ENCODE measurements at places on chromosomes 5 and 9.

- DNase-seq: no peak
Measured at GRCh38 chr5:6403416-6403815, 25.1 kb upstream of the MED10 start.

GRCh38 chr9:117000834-117001233, 313.7 kb downstream of the TRIM32 start:
- no peak for DNase-seq

DNA sequence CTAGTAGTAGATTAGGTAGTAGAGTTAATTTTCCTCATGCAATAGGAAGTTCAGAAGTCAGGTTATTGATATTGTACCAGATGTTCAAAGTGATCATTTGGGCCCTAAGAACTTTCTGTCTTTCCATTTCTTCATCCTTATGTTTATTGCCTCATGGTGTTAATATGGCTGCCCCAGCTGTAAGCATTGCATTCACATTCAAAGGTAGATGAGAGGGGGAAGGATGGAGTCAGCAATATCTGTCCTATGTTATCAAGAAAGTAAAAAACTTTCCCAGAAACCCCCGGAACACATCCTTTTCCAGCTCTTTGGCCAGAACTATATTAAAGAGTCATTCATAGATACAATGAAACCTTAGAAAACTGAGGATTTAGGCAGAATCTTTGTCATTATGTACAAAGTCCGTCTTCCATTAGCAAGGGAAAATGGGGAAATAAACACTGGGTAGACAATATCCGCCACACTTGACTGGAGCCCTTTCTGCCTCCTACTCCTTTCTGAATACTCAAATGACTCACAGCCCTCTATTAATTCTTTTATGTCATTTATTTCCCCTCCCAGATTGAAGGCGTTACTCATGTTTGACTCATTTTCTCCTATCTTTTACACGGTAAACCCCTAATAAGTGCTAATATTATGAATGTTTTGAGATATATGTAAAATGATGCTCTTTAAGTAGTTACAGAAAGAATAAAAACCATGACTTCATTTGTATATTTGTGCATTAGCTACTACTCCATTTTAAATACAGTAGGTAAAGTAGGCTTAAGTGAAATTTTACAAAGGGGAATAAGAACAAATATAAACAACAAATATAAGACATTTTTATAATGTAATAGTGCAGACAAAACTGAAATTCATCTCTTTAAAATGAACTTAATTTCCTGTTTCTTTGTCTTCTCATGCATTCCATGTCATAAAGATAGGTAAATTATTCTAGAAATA, 127.6 kb downstream of the SLF1 start:
- DNase-seq: no peak

DNA sequence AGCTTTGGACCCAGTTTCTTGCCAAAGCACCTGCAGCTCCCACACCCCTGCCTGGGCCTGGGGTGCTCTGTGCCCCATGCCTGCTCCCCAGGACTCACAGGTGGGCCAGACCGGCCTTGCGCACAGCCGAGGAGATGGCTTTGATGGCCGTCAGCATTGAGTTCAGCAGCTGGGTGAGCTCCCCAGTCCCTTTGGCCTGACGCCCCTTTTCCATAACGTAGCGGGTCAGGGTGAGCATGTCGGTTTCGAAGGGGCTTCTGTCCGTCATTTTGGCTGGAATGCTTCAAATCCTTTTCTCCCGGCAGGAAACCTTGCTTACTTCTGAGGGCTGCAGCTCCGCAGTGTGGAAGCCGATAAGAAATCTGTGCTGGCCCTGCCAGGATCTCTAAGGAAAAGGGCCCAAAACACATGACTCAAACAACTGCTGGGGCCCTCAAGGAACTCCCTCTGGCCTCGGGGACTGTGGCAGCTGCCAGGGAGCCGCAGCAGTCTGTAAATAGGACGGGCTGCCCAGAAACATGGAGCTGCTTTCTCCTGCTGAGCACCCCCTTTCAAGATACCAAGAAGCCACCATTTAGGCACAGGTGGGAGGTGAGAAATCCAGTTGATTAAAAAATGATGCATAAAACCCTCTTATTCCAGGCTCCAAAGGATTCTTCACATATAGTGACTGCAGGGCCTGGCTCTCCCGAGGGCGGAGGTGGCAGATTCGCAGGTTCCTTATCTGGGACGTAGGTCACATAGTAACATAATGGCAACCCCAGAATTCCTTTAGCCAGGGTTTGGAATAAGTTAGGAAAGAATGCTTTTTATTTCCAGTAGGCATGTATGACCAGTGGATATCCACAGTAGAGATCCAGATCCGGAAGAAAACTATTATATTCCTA, at the start of gene FBP2:
Gene FBP2, minus strand, starts transcription at position 366 of the 887 bp plus-strand sequence. Its CDS starts 98 bp downstream, at position 268.
- no peak for DNase-seq

DNA sequence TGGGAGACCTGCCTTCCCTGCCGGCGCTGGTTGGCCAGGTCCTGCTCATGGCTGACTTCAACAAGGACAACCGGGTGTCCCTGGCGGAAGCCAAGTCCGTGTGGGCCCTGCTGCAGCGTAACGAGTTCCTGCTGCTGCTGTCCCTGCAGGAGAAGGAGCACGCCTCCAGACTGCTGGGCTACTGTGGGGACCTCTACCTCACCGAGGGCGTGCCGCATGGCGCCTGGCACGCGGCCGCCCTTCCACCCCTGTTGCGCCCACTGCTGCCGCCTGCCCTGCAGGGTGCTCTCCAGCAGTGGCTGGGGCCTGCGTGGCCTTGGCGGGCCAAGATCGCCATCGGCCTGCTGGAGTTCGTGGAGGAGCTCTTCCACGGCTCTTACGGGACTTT, 10.6 kb downstream of the DIPK1B start:
- DNase-seq: no peak

DNA sequence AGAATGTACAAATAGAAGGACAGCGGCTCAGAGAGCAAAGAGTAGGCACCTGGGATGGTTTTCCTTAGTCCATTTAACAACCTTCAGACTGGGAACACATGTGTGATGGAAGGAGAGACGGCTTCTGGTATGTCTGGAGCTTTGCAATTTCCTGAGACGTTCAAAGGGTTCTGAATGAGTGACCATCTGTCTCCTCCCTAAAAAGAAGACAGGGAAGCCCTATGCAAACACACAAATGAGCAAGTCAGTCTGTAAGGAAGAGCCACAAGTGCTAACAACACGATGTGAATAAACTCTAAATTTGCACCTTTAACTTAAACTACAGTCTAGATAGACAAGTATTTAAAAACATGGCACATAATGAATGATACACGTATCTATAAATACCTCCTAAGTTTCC, 391.0 kb downstream of the ICE1 start:
- DNase-seq: no peak

DNA sequence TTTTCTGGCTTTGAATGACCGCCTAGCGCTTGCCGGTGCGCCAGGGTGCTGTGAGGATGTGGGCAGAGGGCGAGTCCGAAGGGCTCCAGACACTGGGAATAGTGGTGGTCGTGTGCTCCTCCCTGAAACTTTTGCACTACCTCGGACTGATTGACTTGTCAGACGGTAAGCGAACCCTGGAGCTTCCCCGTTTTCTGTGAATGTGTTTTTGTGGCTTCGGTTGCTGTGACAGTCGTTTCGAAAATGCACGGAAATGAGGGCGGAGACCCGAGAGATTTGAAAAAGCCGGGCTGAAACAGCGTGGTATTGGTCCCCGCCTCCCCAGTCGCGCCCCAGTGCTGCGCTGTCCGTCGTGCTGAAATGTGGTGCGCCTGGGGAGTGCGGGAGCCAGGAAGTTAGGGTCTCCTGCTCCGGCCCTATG, 102.5 kb upstream of the GABRP start:
- no peak for DNase-seq

DNA sequence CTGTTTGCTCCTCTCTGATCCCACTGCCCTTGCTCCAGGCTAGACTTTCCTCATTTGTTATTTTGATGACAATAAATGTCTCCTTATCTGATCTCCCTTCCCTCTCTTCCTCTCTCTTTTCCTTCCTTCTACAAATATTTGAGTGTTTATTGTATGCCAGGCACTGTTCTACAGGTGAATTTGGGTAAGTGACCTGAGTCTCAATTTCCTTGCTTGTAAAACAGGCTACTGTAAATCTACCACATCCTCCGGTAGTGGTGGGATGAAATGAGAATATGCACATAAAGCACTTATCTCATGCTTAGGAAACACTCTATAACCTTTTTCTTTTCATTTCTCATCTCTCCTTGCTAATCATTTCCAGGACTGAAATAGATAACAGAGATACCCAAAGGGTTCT, 86.4 kb downstream of the HMHB1 start:
- no peak for DNase-seq

DNA sequence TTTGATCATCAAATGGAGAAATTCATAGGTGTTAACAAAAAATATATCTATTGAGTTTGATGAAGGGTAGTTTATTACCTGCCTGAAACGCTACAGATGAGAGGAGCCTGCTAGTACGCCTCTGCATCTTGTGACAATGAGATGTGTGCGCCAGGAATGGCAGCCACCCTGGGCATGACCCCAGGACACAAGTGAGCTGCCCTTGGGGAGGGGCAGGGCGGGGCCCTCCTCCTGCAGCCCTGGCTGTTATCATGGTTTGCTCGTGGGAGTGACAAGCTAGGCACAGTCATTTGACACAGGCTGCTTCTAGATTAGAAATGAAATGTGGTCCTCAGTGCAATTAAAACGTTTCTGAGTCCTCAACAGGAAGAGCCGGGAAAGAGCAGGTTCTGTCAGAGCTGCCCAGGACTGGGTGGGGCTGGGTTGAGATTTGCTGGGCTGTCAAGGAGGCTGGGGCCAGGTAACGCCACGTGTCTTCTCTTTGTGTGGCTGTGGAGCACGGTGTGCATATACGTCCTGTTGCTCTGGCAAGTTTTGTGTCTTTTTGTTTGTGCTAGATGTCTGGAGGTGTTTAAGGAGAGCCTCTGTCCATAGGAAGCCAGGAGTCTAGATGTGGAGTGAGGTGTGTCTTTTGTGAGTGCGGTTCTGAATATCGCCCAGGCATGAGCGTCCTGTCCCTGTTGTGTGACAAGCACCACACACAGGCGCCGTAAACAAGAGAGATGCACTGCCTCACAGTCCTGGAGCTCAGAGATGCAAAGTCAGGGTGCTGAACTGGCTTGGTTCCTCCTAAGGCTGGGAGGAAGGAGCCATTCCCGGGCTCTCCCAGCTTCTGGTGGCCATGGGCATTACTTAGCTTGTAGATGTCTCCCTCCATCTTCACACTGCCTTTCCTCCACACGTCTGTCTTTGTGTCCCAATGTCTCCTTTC, 129.0 kb upstream of the IRX4 start:
- DNase-seq: no peak

GRCh38 chr9:4061717-4062116, 238.2 kb downstream of the GLIS3 start:
- DNase-seq: no peak

GRCh38 chr5:111774525-111774924, 17.5 kb upstream of the NREP start:
- no peak for DNase-seq

GRCh38 chr9:83030391-83031107, 32.4 kb downstream of the RASEF start:
- DNase-seq: no peak

DNA sequence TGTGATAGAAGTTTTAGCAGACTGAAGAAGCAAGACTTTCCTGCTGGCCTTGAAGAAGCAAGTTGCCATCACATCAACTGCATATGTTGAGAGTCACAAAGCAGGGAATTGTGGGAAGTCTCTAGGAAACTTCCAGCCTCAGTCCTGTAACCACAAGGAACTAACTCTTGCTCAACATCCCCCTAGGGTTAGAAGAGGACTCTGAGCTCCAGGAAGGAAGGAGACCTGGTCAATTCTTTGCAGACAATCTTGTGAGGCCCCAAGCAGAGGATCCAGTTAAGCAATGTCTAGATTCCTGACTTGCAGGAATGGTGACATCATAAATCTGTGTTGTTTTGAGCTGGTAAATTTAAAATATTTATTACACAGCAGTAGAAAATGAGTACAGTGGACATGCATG, 18.6 kb upstream of the ZNF366 start:
- no peak for DNase-seq

DNA sequence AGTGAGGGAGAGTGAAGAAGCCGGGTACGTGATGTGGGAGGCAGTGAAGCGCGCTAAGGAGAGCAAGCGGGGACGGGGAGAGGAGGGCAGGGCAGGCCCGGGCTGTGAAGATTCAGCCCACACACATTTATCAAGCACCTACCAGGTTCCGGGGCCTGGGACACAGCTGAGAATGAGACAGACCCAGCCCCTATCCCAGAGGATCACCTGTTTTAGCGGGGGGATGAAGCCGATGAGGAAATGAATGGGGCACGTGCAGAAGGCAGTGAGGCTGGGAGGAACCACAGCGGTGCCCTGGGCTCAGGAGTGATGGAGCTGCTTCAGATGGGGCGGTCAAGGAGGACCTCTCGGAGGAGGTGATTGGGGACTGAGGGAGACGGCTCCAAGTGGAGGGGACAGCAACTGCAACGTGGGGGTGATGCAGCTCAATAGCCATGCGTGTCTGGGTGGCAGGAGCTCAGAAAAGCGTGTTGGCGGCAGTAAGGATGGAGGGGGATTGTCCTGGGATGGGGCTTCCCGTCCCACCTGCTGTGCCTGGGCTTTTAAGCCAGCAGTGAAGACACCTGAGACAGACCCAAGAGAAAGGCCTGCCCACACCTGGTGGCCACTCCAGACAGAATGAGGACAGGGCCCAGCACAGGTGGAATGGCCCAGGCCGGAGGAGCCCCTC, 77.5 kb upstream of the UNC5A start:
- no peak for DNase-seq

- DNase-seq: no peak
Measured at GRCh38 chr5:143431789-143432188, 28.3 kb upstream of the NR3C1 start.

GRCh38 chr9:134043531-134043988, 18.3 kb downstream of the BRD3OS start:
- no peak for DNase-seq

- DNase-seq: no peak
Measured at GRCh38 chr5:102863058-102863457, 108.0 kb downstream of the PAM start.

DNA sequence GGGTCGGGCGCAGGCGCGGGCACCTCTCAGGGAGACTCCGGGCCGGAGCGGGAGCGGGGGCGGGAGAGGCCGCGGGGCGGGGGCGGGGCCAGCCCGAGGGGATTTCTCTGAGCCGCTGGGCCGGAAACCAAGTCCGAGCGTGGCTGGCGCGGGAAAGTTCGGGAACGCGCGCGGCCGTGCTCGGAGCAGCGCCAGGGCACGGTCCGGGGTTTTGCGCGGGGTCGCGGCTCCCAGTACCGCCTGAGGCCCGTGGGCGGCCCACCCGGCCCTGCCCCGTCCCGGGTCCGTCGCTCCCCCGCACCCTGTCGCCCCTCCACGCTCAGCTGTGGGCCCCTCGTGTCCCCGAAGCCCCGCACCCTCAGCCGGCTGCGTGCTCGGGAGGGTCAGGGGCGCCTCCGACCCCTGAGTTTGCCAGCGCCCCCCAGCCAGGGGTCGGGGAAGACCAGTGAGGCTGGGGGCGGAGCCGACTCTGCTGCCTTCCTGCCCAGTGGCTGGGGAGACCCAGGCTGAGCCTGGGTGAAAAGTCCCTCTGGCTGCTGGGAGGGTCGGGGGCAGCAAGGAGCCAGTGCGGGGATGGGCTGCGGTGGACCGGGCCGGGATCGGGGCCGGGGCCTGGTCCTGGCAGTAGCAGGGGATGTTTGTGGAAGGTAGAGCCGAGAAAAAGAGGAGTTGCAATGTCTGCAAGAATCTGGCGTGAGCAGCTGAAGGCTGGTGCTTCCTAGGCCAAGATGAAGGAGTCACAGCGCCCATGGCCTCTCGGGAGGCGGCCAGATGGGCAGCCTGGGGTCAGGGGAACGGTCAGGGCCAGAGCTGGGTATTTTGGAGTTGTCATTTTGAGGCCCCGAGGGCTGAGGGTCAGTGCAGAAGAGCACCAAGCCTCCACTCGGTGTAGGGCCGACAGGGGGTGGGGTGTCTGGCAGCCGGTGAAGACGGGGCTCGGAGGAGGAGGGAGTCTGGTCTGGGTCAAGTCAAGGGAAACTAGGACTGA, 588 bp downstream of the TRAF2 start:
- DNase-seq: peak; percentile 5

All from CD4-positive, alpha-beta T cell treated with Interleukin-2 at 100 ng/mL for 4 hours (primary cell).